Cerebellar nuclear complex (tissue), 1 donor: ENCODE measurements at places on chromosomes 6 and 20.

- no peak for DNase-seq
Observed at GRCh38 chr20:58069796-58070663, 158.4 kb downstream of the ANKRD60 start.

DNA sequence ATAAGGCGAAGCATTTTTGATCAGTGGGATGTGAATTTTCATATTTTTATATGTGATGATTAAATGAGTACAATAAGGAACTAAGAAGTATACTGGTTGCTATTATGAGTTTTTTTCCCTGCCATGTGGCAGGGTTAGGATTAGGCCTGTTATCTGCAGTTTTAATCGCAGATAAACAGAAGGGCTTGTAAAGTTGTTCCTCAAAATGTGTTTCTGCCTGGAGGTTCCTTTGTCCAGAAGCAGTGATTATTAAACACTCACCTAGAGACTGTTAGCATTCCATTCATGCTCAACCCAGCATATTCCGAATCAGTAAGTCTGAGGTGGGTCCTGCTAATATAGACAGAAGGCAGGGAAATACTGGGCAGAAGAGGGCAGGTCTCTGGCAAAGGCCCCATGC, 316.0 kb downstream of the CLIC5 start:
- DNase-seq: no peak

GRCh38 chr6:14787250-14787649, 458.6 kb upstream of the JARID2 start:
- DNase-seq: no peak

- peak; percentile 5 for DNase-seq
Observed at GRCh38 chr6:134822920-134823709, 126.8 kb downstream of the ALDH8A1 start.

- no peak for DNase-seq
Observed at GRCh38 chr6:72037006-72037405, 150.7 kb downstream of the RIMS1 start.

DNA sequence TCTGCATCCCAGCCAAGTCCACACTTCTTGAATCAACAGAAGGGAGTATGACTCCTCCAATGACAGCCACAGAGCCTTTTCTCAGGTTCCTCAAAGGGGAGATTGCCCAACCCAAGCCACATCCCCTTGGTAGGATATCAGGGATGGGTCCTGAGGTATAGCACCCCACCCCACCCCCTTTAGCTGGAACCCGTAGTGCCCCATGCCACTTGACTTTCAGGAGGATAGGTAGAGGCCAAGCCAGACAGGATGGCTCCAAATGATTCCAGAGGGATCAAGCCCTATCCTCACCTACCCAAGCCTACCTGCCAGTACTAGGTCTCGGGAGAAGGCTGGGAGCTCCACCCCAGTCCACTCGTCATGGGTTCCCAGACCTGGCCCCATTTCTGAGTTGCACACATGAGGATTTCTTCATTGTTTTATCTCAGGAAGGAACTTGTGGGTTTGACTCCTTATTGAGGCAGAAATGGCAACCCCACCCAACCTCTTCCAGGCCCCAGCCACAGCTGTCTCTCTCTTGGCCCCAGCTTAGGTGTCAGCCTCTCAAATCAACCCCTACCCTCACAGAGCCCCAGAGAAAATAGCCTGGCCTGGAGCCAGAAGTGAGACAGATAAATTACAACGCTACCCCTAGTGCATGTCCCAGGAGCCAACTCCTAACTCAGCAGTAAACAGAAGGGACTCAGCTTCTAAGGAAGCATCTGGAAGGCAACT, 3.6 kb downstream of the CCND3 start:
- DNase-seq: no peak
